ENCODE measurements at places on chromosomes 16 and 17. TPM values are rescaled to one million over a fixed set of nuclear protein-coding genes. Genes with fewer than 3 reads are reported as not detected.

DNA sequence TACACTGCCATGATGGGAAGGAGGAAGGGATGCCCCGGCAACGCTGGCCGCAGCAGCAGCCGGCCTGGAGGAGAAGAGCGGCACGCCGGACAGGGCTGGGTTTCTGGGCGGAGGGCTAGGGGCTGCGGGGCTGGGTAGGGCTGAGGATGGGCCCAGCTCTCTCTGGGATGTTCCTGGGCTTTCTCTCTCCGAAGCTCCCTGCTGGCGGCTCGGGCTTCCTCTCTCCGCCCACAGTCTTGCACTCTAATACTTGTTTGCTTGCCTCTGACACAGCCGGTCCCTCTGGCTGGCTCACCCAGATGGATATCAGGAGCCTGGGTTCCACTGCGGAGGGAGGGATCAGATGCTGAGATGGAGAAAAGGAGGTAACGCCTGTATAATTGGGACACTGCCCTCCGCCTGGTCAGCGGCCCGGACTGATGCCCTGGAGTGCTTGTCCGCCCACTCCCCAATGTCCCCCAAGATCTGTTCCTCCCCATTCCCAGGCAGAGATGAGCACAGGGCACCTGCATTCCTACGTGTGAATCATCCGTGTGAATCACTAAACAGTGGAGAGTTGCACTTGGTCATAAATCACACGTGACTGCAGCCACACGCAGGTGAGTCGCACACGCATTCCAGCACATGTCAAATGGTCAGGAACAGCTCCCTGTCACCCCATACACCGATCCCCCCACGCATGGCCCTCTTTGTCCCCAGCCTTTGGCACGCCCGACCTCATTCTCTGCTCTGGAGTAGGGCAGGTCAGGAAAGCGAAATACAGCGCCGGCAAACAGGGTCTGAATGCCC lies at the start of gene ALOXE3:
TSS of gene ALOXE3 (minus strand) at position 535 of the 789 bp plus-strand sequence. CDS start at position 11, 524 bp downstream.
- H3K4me1 ChIP-seq, result peaks cover 36% of the 10 kb centered on the region
- DNase-seq, result peak; percentile 43
- peak within 1 kb of the TSS; percentile 7 for H3K4me3 ChIP-seq
- no peaks in the 10 kb centered on the region for H3K27me3 ChIP-seq
- H3K36me3 ChIP-seq, result no peaks in the 10 kb centered on the region
- H3K27ac ChIP-seq, result peak within 1 kb of the TSS; percentile 83

- peaks cover 16% of the 10 kb centered on the region for H3K4me1 ChIP-seq
- no peak overlapping the region for H3K4me3 ChIP-seq
- DNase-seq, result peak; percentile 59
- H3K27ac ChIP-seq, result peak overlapping the region; percentile 70
Measured at GRCh38 chr17:8664456-8665126, 34.1 kb upstream of the MYH10 start.

DNA sequence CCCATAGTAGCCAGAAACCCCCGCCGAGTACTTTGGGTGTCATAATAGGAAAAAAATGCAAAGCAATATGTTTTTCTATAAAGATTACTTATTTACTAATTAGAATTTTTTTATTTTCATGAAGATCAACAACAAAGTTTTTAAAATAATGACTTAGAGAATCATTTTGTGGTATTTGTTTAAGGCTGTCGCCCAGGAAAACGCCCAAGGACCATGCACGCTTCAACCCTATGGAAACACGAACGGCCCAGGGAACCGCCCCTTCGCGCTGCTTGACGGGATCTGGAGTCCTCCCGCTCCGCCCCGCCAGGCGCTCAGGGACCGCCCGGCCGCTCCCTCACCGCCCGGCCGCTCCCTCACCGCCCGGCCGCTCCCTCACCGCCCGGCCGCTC lies 408 bp upstream of the KPNA2 start:
- no peak overlapping the region for H3K27ac ChIP-seq
- H3K27me3 ChIP-seq, result no peaks in the 10 kb centered on the region
- H3K4me3 ChIP-seq, result no peak overlapping the region
- peak; percentile 94 for DNase-seq
- no peaks in the 10 kb centered on the region for H3K36me3 ChIP-seq

Gene ASPHD1
- not detected for total RNA-seq

Data from thyroid gland (tissue), 4 donors.